ENCODE measurements at places on chromosomes 11 and 22.

GRCh38 chr11:108985945-108986279 lies 321.0 kb downstream of the DDX10 start:
- no peak for DNase-seq

DNA sequence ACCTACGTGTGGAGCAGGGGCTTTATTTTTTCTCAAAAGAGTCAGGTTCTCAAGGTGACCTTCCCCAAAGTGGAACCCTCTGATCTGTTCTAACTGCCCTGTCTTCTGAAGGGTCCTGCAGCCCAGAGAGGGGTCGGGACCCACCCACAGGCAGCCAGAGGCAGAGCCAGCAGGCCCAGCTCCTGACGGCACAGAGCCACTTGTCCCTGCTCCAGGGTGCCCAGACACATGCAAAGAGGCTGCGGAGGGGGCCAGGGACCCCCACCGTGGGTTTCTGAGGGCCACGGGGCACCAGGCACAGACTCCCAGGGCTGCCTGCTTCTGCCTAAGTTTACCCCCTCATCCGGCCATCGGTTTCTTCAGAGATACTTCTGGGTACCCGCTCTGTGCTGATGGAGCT lies 37.1 kb downstream of the FLRT1 start:
- DNase-seq, result no peak

DNA sequence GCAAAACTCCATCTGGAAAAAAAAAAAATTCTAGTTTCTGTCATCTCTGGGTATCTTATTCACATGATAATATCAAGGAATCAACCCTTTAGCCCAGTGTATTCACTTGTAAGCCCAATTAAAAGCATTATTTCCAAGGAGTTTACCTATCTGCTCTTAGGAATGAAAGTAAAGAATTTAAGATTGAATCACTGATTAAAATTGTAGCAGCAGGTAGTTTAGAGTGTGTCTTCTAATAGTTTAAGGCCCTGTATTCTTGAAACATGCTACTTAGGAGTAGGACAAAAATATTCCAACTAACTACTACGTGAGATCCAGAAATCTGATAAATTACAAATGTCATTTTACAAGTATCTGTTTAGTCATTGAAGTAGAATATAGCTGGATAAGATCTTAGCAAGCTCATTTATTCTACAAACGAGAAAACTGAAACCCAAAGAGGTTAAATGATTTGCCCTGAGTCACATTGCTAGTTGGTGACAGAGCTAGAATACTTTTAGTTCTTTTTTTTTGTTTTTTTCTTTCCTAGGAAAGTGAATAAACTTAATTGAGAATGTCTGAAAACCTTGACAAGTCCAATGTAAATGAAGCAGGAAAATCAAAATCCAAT lies 4.0 kb downstream of the TCP11L1 start:
- no peak for DNase-seq

GRCh38 chr22:42902875-42903510 lies 45.9 kb upstream of the ARFGAP3 start:
- no peak for DNase-seq

DNA sequence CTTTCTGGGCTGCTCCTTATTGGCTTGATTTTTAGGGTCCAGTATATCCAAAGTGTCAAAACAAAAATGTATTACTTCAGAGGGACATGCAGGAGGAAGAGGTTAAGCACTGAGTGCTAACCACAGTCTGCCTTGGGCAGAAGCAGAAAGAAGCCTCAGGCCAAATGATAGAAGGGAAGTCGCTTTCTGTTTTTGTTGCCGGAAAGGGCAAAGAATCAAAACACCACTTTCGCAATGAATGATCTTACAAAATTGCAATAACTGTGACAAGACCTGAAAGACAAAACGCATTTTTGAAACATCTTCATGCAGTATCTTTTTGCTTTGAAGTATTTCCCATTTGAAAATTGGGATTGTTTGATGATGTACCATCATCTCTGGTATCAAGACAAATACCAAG lies 70.1 kb upstream of the PICALM start:
- DNase-seq, result no peak

GRCh38 chr11:128180441-128181087 lies 406.8 kb downstream of the ETS1 start:
- peak; percentile 90 for DNase-seq

DNA sequence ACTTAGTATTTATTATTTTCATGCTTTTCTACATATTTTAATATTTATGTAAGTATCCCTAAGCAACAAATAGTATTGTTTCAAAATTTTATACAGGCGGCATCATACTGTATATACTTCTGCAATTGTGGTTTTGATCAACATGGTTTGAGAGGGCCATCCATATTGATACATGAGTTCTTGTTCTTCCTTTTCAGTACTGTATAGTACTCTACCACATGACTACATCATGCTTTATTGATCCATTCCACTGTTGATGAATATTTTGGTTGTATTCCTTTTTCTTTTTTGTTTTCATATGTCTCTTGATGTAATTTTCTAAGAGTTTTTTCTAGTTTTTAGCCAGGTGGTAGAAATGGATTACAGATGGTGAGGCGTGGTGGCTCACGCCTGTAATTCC lies 40.1 kb downstream of the SLC35F2 start:
- DNase-seq, result no peak

DNA sequence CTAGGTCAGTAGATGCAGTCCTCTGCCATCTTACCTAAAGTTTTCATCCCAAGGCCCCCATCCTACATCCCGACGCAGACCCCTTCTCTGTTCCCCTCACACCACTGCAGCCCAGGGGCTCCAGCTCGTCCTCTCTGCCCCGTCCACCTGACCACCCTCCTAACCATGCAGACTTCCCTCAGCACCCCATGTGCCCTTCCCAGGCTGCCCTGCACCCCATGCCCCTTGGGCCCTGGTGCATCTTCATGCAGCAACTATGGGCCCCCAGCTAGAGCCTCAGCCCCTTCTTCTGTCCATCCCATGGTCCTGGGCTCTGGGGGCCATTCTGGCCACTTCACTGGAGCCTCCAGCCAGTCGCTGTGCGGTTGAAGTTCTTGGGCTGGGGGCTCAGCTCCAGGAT lies 2.9 kb downstream of the PRR33 start:
- DNase-seq, result no peak

- no peak for DNase-seq
These were observed 20.7 kb downstream of the PIK3C2A start for GRCh38 chr11:17186932-17187692.

GRCh38 chr22:18055619-18056160 lies 22.1 kb upstream of the PEX26 start:
- DNase-seq, result no peak

GRCh38 chr11:119888119-119888518 lies 159.1 kb upstream of the NECTIN1 start:
- no peak for DNase-seq

GRCh38 chr22:48661984-48662383 lies 1165.7 kb downstream of the BRD1 start:
- DNase-seq, result no peak

DNA sequence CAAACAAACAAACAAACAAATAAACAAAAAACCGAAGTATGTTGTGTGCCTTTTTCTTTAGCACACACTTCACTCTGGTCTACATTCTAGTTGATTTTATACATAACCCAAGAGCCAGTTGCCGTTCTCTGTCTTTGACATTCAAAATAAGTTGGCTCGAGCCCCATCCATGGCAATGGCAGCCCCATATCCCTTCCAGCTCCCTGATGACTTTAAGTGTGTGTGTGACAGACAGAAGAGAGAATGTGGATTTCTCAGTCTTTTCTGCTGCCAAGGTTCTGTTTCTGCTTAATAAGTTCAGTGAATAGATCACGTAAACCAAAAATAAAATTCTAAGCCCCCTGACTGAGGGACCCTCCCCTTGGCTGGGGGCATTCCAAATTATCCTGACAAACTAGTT lies 100.6 kb upstream of the TENM4 start:
- no peak for DNase-seq

- no peak for DNase-seq
These were observed 108.1 kb downstream of the CCDC34 start for GRCh38 chr11:27254744-27255446.

DNA sequence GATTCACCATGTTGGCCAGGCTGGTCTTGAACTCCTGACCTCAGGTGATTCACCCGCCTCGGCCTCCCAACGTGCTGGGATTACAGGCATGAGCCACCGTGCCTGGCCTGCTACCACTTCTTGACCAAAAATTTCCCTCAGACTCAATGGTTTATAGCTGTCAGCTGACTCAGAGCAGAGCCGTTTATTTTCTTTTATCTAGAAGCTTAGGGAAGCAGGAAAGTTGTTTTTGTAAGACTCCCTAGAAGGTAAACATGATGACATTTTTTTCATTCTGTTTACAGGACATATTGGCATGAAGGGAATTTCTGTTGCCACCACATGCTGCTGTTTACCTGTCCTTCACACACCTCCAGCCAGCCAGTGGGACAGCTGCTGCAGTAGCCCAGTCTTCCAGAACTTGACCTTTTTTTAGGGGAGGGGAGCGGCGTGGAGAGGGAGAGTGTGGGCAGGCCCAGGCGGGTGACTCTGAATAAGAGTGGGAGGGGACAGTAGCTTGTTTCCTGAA lies 56.1 kb upstream of the PTPRJ start:
- peak; percentile 11 for DNase-seq

GRCh38 chr22:44592824-44593148 lies 94.8 kb upstream of the RTL6 start:
- DNase-seq, result no peak

DNA sequence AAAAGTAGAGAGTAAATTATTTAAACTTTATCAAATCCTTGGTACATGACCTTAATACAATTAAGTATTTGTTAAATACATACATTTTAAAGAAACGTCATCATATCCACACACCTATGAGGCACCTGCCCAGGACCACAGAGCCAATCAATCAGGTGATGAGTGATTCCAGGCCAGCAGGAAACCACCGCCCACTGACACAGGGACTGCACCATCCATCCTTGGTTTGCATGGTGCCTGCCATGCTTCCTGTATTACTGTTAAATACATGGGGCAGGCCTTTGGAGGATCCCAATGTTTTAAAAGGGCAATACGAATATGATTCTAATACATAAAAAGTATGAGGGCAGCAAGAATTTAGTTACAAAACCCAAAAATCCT lies 7.0 kb upstream of the TBC1D10A start:
- DNase-seq, result no peak

GRCh38 chr11:111932611-111932950 lies 4.6 kb upstream of the DIXDC1 start:
- no peak for DNase-seq
